ENCODE measurements at places on chromosomes 2 and 18. TPM values are rescaled to one million over a fixed set of nuclear protein-coding genes. Genes with fewer than 3 reads are reported as not detected.

DNA sequence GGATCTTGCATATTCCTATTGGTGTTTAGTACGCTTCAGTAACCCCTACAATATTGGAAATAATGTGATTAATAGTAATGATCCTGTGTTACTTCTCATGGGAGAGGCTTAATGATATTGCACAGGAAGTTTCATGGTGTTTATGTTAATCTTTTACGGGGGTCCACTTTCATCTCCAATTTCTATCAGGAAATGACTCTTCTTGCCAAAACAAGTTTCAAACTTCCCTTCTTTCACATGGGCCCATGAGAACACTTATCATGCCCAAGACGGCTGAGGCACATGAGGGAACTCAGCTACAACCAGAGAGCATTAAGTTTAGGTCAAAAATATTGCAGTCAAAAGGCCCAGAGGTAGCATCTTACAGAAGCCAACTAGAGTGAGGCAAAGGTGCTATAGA is 7.6 kb downstream of the ERBB4 start:
- DNase-seq, result no peak

DNA sequence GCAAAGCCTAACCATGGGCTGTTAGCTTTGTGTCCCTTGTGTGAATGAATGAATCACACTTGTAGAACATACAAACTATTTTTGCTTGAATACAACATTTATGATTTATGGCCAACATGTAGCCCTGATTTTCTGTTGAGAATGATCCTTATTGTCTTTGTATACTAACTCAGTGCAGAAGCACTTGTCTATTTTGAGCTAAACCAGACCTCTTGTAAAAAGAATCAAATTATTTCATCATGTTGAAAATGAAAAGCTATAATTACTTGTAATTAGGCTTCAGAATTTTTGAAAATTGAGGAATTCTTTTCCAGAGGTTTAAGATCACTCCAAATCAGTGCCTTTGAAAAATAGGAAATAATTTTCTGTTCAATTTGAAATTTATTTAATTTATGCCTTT is 85.9 kb downstream of the ZNF407 start:
- no peak for DNase-seq

DNA sequence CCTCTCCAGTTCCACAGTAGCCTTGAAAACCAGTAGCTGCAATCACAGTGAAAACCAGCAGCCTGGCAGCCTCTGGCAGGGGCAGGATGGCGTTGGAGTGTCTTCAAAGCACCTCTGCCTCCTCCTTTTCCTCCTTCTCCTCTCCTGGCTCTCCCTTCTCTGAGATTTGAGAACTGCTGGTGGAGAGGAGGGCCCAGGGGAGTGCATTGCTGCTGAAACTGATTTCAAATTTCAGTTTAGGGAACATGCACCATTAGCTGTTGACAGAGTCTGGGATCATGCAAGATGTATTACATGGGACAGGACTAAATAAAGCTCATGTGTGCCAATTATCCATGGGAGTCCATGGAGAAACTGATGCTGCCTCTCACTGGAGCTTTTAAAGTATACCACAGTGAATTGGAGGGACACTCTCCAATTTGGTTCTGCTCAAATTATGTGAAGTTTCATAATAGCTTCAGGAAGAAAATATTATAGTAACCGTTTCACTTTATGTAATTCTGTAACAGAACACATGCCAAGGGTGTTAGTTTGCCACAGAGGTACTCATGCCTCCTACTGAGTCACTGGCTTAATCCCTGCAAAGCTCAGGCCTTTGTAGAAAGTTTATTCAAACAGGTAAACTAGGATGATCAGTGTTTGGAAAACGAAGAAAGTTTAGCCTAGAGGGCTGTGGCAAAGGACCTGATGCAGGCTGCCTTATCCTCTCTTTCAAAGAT is 146.1 kb downstream of the PRPF40A start:
- DNase-seq, result no peak

Gene DNMT3A
- 7.3 TPM for total RNA-seq

- DNase-seq, result no peak
Observed at GRCh38 chr18:50151926-50152325, 43.0 kb downstream of the MYO5B start.

All from OCI-LY7 (cell line).